ENCODE measurements at places on chromosomes 7 and 10.

DNA sequence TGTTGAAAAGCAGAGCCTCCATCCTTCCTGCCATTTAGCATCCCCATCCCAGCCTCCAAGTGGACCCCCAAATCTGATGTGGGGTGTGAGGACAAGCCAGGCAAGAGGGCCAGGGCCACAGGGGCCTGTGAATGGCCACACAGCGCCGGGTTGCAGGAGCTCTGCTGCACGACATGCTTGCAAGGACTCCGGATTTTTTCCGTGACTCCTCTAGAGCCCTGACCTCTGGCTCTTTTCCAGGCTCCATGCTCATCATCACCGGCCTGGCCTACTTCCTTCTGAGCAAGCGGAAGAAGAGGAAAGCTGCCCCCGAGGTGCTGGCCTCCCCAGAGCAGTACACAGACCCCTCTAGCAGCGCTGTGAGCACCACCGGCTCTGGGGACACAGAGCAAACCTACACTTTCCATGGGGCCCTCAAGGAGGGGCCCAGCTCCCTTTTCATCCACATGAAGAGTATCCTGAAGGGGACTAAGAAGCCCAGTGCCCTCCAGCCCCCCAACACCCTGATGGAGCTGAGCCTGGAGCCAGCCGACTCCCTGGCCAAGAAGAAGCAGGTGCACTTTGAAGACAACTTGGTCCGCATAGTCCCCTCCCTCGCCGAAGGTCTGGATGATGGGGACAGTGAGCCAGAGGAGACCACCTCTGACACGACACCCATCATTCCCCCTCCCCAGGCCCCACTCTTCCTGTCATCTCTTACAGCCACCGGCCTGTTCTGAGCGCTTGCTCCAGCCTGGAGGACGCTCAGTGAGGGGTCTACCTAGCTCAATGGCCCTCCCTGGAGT lies 23.5 kb downstream of the TMEM72 start:
- DNase-seq, result no peak

DNA sequence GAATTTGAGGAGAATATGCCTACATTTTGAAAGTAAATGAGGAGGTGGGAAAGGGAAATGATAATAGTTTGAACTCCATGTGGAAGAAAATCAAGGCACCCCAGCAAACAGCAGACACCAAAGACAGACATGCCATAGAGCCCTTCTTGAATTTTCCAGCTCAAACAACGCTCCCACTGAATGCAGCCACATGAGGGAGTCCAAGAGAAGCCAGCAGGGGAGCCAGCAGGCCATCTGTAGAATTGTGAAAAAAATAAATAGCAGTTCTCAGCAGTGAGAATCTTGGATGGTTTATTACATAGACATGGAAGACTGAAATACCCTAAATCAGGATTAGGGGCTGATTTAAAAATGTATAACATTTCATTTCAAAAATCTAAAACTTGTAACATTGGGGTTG lies 1567.3 kb upstream of the LRRTM3 start:
- DNase-seq, result no peak

GRCh38 chr10:65911151-65911835 lies 1014.5 kb upstream of the LRRTM3 start:
- no peak for DNase-seq

DNA sequence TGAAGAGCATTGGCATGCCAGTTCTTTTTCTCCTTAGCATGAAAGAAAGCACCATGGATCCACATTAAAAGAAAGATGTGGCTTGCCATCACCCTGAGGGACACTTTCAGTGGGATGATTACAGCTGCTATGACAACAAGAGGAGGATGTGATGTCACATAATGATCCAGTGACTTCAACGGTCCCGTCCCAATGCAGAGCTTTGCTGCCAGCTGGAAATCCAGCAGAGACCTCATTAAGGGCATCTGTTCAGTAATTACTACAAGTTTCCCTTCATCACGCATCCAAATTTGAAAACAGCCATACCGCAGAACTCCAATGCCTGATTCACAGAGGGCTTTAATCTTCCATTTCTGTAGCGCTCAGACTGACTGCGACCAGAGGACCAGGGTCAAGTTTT lies 206.6 kb downstream of the LSM5 start:
- no peak for DNase-seq

GRCh38 chr7:151798851-151799448 lies 78.0 kb downstream of the PRKAG2 start:
- DNase-seq, result no peak

GRCh38 chr7:407721-408539 lies 111.7 kb downstream of the PDGFA start:
- DNase-seq, result no peak

DNA sequence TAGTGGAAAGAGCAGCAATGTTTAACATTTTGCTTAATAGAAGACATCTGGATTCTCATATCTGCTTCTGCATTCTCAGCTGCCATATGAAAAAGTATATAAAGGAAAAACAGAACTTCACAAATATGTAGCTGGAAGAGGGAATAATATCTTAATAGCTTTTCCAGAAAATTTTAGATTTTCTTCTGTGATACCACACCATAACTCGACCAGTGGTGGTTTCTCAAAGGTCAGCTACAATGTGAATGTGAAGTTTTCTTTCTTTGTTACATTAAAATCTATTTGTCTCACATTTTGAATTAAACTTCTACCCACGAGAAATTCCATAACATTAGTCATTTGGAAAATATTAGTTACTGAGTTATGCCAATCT lies 339.8 kb downstream of the PARD3 start:
- no peak for DNase-seq

GRCh38 chr7:50621973-50622490 lies 56.8 kb upstream of the DDC start:
- DNase-seq, result no peak

DNA sequence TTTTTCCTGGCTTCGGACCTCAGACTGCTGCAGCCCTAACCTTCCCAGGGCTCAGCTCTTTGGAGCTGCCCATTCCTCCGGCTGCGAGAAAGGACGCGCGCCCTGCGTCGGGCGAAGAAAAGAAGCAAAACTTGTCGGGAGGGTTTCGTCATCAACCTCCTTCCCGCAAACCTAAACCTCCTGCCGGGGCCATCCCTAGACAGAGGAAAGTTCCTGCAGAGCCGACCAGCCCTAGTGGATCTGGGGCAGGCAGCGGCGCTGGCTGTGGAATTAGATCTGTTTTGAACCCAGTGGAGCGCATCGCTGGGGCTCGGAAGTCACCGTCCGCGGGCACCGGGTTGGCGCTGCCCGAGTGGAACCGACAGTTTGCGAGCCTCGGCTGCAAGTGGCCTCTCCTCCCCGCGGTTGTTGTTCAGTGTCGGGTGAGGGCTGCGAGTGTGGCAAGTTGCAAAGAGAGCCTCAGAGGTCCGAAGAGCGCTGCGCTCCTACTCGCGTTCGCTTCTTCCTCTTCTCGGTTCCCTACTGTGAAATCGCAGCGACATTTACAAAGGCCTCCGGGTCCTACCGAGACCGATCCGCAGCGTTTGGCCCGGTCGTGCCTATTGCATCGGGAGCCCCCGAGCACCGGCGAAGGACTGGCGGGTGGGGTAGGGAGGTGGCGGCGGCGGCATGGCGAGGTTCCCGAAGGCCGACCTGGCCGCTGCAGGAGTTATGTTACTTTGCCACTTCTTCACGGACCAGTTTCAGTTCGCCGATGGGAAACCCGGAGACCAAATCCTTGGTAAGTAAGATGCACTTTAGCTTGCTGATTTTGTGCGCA lies at the start of gene PLXDC2:
PLXDC2 (plus strand) TSS at position 22 of the 820 bp plus-strand sequence.
- peak; percentile 9 for DNase-seq

DNA sequence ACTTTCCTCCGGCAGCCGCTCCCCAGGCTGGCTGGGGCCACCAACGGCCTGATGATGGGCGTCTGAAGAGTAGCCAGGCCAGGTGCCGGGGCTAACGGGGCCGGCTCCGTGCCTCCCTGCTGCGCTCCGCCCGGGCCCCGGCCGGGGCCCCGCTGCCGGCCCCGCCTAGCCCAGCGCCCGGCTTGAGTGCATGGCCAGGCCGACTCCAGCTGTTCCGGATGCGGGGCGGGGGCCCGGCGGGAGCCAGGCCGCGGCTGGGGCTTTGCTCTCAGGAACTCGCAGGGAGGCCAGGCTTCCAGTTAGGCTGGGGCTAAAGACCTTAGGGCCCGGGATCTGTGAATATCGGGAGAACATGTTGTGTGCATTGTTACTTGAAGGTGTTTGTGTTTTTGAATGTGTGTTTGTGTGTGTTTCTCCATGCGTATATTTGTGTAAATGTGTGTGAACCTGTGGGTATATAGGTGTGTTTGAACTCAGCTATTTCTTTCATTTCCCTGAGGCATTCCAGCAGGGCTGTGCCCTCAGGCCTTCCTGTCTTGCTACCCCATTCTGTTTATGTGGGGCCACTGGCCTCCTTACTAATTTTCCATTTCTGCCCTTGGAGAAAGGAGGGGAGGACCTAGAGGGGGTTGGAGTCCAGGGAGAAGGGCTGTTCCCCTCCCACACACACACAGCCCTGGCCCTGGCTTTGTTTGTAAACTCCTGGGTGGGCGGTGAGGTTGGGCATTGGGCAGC lies 1.1 kb upstream of the LBX1 start:
- DNase-seq, result no peak

DNA sequence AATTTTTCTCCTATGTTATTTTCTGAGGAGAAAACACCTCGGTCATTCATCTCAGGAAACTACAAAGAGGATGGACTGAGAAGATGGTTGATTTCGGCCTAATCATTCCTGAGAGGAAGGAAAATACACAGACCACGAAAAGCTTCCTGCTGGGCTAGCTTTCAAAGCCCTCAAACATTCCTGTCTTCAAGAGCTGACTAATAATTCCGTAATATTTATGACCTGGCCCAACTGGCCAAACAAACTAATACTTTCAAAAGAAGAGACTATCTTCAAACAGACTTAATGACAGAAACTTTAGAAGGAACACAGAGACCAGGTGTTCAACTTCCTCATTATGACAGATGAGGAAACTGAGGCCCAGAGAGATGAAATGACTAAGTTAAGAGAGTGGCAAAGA lies 215.1 kb upstream of the FRMD4A start:
- no peak for DNase-seq
